ENCODE measurements at places on chromosomes 3 and 15.

- no peak for DNase-seq
Measured at GRCh38 chr3:178203165-178203564, 333.1 kb upstream of the KCNMB2 start.

DNA sequence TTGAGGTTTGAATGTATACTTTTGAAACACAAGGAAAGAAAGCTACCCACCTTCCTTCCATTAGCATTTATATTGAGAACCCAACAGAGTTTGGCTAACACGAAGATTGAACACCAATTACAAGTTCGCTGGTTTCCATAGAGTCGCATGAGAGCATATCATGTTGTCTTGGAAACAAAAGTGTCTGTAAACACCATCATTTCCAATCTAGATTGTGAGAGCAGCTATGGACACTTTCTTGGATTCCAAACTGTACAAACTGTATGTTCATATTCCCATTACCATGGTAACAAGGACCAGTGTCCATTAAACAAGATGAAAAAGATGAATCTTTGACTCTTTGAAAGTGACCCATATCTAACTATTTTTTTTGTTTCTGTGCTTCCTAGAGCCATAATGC, 529.9 kb upstream of the ROBO1 start:
- DNase-seq, result no peak

DNA sequence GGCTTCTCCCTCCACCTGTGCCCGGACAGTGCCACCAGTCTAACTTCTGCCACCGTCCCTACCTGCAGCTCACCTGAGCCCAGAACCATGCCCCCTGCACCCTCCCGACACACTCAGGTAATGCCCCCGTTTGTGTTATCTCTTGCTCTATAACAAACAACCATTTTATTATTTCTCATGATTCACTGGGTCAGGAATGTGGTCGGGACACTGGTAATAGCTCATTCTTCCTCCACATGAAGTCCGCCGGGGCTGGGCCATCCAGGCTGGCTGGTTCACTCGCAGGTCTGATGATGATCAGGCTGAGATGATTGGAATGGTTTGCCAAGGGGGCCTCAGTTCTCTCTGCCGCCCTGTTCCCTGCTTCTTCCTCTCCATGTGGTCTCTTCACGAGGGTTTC, 20.3 kb upstream of the NR2E3 start:
- no peak for DNase-seq

DNA sequence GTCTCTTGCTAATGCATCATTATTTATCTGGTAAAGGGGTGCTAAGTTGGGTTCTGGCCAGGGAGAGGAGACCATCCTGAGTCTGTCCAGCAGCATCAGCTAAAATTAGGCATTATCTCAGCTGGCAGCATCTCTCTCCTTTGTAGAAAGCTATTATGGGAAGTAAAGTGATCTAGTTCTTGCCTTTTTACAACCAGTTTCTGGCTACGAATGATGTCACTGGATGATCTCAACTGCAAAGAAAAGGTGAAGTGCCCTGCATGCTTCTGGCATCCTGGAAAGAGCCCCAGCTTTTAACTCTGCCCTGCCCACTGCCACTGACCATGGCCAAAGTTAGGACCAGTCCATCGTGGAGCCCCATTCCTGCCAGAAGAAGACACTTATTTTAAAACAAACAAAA, 37.1 kb upstream of the IL12A start:
- DNase-seq, result no peak

Data from T-helper 9 cell (primary cell).